ENCODE measurements at places on chromosomes 5 and 9. TPM values are rescaled to one million over a fixed set of nuclear protein-coding genes. Genes with fewer than 3 reads are reported as not detected.

DNA sequence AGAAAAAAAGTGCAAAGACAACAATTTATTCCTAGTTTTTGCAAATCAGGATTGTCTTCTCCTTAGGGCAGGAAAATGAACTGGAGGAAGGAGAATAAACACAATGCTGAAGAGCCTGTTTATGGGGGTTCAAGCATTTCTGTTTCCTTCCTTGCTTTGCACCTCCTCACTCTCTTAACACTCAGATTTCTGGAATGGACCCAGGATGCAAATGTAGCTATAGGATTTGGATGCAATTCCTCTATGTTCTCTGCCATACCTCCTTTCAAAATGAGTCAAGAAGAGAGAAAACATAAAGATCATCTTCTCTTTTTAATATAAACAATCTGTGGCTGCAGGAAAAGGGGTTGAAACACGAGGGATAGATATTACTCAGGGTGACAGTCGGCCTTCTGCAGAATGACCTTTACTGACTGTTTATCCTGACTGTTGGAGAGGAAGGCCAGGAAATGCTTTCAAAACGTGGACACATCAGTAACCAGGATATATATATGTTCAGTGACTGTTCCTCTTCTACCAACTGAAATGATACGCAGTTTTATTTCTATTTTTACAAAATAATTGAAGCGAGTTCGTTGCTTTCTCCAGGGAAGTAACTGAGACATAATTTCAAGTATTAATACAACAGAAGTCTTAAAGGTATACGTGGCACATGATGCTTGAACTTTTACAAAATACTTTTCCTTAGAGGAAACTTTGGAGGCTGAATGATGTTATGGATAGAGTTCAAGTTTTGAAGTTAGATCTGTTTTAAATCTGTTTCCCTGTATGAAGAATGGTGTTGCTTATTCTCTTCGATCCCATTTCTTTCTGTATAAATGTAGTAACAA lies 44.4 kb downstream of the ACTBL2 start:
- no peak for DNase-seq

DNA sequence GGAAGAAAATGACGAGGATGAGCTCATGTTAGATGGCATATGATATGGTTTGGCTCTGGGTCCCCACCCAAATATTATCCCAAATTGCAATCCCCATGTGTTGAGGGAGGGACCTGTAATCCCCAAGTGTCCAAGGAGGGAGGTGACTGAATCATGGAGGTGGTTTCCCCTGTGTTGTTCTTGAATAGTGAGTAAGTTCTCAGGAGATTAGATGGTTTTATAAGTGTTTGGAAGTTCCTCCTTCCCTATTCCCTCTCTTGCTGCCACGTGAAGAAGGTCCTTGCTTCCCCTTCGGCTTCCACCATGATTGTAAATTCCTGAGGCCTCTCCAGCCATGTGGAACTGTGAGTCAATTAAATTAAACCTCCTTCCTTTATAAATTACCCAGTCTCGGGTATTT lies 10.1 kb downstream of the EDIL3 start:
- DNase-seq: no peak

DNA sequence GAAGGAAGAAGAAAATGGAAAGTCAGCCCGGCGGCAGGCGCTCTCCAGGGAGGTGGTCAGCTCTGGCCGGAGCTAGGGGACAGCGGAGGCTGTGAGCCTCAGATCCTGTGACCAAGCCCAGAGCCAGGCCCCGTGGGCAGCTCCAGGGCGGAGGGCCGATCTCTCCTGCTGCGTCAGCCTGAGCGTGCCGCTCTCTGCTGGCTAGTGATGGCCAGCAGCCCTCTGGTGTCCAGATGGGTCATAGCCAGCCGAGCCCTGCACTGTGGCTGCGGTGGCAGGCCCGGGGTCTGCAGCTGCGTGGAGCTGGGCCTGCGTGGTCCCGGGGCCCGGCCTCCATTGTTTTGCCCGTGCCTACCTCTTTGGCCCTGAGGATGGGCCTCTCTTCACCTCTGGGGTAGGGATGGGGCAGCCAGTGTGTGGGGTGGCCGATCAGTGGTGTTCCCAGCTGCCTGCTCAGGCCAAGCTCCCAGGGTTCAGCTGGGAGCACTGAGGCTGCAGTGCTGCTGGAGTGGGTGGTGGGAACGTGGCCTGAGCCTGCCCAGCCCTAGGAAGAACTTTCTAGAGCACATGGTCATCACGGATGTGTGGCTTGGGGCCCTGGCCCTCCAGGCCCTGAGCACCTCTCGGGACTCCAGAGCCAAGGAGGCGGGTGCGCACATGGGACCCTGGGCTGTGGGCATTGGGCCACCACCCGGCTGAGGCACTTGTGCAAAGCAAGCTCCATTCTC lies 17.1 kb upstream of the NRARP start:
- DNase-seq: no peak

DNA sequence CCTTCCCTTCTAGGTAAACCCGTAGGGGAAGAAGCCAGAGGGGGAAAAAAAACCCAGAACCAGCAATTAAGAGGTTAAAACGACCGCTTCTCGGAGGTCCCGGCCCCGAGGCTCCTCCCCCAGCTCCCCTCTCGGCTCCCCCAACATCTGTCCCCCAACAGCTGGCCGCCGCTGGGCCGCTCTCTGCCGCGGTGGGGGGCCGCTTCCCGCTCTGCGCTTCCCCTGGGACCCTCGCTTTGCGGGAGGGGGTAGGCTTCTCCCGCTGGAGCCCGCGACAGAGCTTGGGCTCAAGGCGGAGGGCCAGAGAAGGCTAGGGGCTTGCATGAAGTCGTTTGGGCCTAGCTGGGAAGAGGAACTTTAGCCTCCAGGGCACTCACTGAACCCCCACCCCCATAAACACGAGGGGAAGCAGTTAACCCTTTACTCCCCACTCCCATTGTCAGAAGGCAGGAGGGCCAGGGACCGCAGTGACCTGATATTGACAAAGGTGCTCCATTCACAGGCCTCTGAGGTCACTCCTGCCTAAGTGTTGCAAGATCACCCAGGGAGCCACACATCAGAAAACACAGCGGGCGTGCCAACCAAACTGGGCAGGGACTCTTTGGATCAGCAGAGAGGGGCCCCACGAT lies 7.5 kb downstream of the LHX6 start:
- no peak for DNase-seq

DNA sequence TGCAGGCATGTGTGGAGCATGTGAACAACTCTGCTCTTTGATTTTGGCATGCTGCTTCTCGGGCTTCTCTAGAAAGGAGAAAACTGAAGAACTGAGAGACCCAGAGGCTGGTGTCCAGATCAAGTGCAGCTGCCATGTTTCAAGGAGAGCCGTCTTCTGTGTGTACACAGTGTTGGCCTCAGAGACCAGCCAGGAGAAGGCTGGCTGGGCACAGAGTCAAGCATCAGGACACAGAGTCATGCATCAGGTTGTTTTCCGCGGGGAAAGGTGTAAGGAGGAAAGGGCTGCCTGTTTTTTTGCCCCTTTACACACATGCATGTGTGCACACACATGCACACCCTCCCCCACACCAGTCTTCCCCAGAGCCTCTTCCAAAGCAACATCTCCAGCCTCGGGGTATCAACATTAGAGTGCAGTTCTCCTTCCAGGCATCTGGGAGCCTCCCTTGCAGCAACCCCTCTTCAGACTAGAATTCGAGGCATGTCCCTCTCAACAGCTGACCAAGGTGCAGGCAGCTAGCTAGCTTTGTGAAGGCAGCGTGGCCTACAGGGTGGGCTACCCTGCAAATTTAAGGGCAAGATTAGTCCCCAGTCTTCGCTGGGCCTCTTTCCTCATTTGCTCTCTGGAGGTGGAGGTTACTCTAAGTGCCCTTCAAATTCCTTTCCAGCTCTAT lies 180.9 kb downstream of the AOPEP start:
- DNase-seq: no peak

DNA sequence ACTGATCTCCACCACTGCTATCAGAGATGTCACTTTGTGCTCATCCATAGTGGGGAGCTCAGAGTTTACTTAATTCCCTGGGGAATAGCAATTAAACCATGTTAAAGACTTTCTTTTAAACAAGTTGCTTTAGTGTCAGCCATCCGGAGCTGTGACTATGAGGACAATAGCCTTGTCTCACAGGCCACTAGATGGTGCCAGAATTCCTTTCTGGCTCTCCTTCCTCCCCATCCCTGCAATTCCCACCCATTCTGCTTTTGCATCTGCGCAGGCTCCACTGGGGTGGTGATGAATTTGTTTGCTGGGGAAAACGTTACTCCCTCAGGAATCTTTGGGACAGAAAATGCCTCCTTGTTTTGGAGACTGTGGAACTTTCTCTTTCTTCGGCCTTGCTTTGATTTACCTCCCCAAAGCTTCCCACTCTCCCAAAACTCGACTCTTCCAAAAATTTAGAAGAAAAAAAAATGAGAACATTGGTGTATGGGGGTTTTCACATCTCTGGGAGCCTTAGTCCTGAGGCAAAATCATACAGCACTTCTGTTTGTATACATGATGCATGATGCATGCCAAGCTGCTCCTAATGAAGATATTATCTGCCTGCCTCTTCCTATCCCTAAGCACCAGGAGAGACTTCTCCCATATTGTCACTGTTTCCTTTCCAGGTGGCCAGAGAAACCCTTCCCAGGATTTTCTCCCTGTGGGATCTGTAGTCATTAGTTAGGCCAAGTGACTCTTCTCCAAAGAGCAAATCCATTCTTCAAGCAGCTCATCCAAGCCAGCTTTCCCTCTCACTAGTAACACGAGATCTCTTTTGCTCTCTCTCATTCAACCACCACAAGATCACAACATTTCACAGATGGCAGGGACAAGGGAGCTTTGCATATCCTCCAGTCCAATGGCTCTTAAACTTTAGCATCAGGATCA lies 466.1 kb downstream of the TLR4 start:
- DNase-seq: no peak

GRCh38 chr5:77629509-77630113 lies 8.9 kb downstream of the OTP start:
- DNase-seq: no peak

SPATA31D4 gene
- total RNA-seq: not detected

GRCh38 chr9:21047281-21047691 lies 15.8 kb upstream of the HACD4 start:
- no peak for DNase-seq

- no peak for DNase-seq
Observed at GRCh38 chr5:146818822-146819221, 59.7 kb downstream of the PPP2R2B start.

SPRY4 gene
- 79.7 TPM for total RNA-seq

DNA sequence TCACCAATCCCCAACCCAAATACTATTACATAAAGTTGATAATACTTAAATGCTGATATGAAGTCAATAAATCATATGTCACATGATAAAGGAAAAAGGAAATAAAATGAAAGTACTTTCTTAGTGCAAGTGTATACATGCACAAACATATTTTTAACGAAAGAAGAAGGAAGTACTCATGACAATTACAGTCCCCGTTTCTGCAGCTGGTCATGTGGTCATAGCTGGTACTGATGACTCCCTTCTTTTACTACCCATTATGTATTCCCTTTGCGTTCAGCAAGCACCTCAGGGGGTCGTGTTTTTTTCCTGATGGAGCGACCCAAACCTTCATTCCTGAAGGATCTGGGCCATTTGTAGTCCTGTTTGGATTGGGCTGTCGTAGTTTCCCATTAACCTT lies 27.3 kb downstream of the CENPP start:
- DNase-seq: no peak

SPATA24 gene
- 2.0 TPM for total RNA-seq

- no peak for DNase-seq
Observed at GRCh38 chr5:68924481-68925145, 169.2 kb upstream of the SLC30A5 start.

DNA sequence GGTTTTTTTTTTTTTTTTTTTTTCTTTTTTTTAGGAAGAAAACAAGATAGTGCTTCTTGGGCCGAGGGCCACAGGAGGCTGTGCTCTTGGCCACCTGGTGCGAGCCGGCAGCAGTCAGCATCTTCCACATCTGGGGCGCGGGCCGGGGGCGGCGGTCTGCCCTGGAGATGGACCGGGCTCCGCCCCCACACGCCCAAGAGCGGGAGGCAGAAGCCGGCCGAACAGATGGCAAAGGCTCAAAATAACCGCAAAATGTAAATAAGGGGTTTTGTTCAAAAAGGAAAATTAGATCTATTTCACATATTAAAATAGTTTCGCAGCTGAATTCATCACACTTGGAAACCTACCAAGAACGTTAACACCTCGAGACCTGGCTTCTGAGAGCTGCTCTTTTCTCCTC lies 51.5 kb upstream of the UBAC1 start:
- DNase-seq: no peak

GRCh38 chr5:131164191-131165118 lies 601 bp downstream of the HINT1 start:
- DNase-seq: peak; percentile 91

Measured in mesenteric fat pad (tissue), 1 donor.